NCI-H446 (cell line): ENCODE measurements at places on chromosomes 16 and 17.
A peak's percentile ranks its signal among the peaks of the same experiment; 100 is the strongest.

DNA sequence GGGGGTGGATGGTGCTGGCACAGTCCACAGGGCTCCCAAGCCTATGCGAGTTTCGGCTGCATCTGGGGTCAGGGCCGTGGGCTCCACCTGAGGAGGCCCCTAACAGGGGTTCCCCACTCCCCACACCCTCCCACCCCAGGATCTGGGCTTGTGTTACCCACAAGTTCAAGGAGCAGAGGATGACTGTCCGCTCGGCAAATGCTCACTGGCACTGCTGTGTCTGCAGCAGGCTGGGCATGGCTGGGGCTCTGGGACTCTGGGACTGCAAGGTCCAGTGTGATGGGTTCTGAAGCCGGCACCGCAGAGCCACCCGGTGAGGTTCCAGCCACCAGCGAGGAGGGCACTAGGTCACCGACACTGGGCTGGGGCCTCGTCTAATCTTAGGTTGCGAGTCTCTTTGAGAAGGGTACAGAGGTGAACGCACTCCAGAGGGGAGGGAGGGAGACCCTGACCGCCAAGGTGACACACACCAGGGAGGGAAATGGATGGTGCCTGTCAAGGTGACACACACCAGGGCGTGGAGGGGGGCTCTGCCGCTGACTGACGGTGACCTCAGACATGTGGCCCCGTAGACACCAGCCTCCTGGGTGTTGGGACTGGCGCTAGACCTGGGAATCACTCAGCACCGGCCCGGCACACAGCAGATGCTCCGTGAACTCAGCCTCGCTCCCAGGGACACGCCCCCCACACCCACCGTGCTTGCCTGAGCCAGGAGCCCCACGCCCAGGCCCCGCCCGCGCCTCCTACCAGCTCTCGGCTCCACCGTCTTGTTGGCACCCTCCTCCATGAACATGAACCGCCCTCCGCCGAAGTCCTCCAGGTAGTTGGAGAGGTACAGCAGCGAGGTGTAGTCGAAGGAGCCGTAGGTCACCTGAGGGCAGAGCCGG, 20.5 kb upstream of the HEXD start:
- DNase-seq: no peak

DNA sequence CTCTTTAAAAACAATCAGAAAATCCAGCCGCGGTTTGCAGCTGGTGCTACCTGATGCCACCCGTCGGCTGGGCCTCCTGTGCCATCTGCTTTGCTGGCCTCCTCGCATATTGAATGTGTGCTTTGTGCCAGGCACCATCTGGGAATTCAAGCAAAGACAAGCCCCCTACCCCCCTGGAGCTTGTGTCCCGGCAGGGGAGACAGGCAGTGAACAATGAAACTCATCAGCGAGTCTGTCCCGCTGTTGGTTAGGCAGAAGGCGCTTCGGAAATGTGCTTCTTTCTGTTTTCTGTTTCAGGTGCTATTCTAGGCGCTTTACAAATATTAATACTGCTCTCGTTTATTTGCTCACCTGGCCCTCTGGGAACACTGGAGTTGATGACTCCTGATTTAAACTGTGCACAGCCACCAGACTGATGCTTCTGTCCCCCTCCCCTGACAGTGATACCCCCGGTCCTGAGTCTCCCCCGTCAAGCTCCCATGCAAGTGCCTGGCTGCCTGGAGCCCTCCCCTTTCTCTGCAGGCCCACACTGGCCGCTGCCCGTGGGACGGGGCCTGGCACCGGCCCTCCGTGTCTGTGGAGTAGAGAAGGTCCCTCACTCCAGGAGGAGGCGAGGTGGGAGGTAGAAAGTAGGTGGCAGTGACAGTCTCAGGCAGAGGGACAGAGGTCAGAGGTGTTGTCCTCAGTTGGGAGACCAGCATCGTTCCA, 126.1 kb upstream of the PLCG2 start:
- DNase-seq: peak; percentile 63

GRCh38 chr17:42979511-42980273, at the start of gene PTGES3L:
Gene PTGES3L, minus strand, starts transcription at chr17:42980080. Its CDS starts 27 bp downstream, at chr17:42980053.
- no peak for DNase-seq

DNA sequence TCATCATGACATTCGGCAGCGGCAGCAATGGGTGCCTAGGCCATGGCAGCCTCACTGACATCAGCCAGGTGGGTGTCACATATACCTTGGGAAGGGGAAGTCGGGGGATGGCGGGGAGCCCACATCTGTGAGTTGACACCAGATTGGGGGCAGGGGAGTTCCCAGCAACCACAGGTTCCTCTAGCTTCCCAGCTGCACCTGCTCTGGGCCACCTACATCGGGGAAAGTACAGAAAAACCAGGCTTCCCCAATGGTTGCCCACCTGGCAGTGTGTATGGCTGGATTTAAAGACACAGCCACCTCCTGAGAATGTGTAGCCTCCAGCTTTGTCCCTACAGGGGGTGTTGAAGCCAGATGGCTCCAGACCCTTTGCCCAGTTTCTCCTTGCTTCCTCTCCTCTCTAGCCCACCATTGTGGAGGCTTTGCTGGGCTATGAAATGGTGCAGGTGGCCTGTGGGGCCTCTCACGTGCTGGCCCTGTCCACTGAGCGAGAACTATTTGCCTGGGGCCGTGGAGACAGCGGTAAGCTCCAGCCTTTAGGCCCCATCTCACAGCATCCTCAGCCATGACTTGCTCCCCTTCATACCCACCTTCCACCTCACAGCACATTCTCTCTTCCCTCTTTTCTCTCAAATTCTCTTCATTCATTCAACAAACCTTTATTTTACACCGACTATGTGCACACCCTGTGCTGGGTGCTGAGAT, 5.0 kb upstream of the TRAF4 start:
- no peak for DNase-seq

DNA sequence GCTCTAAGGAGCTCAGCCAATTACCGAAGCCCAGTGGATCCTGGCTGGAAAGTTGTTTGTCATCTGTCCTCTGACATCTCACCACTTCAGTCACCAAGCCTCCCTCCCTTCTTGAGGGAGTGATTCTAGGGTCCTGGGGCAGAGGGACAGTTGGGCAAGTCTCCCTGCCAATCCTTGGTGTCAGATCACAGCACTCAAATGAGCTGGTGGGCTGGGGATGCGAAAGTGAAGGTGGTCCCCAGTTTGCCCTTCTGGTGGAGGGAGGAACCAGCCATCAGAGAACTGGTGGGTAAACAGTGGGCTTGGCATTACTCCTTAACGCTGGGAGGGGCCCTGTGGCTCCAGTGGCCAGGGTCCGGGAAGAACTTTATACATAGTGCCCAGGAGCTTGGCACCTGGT, 4.4 kb upstream of the CALB2 start:
- DNase-seq: no peak

GRCh38 chr16:28213396-28213795, 1.6 kb upstream of the XPO6 start:
- no peak for DNase-seq

- no peak for DNase-seq
Measured at GRCh38 chr16:78034530-78034929, 12.2 kb downstream of the CLEC3A start.

- peak; percentile 47 for DNase-seq
Measured at GRCh38 chr17:81926451-81927151, 934 bp downstream of the MAFG start.

GRCh38 chr17:40354221-40355122, 10.1 kb downstream of the GJD3 start:
- no peak for DNase-seq

DNA sequence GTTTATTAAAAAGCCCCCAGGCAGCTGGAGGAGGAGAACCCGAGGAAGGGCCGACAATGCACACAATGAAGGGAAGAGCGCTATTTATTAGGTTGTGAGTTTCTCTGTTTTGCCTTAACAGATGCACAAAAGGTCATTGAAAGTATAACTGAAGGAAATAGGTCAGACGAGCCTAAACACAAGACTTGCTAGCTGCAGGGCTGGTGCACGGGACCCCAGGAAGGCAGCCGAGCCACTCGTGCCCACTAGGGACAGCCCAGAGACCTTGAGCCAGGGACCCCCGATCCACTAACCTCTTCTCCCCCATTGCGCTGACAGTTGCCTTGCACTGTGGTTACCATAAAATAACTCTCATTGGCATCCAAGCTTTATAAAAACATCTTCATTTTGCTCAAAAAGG, 11.3 kb downstream of the LITAFD start:
- no peak for DNase-seq

DNA sequence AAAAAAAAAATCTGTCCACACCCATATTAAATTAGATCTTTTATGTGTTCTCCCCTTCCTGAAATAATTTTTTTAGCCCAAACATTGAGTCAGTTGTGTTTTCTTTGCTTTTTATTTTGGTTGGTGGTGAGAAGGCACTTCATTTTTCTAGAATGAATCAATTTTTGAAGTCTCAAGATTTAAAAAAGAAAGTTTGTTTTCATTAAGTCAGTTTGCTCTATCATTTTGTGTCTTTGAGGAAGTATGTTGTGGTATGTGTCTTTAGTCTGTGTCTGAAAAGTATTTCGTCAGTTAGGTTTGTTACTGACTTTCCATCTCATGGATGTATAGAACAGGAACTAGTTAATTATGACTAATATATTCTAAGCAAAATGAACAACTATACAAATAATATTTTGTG, 3.8 kb downstream of the IGF2BP1 start:
- DNase-seq: no peak

DNA sequence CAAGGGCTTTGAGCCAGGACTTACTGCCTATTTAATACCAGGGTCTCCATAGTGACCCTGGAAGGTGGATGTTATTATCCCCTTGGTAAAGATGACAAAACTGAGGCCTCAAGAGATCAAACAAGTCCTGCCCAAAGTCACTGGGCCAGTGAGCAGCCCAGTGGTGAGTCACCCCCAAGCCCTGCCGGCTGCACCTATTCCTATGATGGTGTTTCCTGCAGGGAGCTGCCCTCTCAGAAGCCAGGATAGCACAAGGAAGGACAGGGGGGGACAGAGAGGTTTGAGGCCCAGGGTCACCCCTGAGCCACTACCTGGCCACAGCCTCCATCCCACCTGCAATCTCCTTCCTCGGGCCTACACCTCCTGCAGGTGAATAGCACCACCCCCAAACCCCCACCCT, 90.9 kb downstream of the SDK2 start:
- DNase-seq: no peak

GRCh38 chr16:10039220-10040096, 142.8 kb downstream of the GRIN2A start:
- DNase-seq: no peak

GRCh38 chr17:18377437-18378204, at the start of gene EVPLL:
Gene EVPLL, plus strand, starts transcription at chr17:18377778. Its CDS starts 3,160 bp downstream, at chr17:18380938.
- no peak for DNase-seq

- DNase-seq: no peak
Measured at GRCh38 chr16:55499951-55500529, 8.8 kb upstream of the LPCAT2 start.

DNA sequence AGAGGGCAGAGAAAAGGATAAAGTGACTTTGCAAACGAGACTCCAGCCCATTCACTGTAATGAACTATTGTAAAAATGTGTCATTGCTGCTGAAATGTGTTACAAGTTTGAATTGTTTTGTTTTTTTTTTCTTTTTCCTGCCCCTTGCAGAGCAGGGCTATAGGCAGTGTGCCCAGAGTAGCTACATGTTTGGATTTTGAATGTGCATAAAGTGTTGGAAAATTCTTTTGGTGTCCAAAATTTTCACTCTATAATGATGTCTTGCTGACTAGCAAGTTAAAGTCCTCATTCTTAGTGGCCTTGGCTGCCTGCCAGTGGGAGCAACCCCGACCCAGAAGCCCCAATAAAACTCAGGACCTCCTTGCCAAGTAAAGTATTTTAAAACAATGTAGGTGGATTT, 66.5 kb downstream of the IGF2BP1 start:
- no peak for DNase-seq

- peak; percentile 30 for DNase-seq
Measured at GRCh38 chr17:29451121-29451742, 61.1 kb downstream of the TAOK1 start.

DNA sequence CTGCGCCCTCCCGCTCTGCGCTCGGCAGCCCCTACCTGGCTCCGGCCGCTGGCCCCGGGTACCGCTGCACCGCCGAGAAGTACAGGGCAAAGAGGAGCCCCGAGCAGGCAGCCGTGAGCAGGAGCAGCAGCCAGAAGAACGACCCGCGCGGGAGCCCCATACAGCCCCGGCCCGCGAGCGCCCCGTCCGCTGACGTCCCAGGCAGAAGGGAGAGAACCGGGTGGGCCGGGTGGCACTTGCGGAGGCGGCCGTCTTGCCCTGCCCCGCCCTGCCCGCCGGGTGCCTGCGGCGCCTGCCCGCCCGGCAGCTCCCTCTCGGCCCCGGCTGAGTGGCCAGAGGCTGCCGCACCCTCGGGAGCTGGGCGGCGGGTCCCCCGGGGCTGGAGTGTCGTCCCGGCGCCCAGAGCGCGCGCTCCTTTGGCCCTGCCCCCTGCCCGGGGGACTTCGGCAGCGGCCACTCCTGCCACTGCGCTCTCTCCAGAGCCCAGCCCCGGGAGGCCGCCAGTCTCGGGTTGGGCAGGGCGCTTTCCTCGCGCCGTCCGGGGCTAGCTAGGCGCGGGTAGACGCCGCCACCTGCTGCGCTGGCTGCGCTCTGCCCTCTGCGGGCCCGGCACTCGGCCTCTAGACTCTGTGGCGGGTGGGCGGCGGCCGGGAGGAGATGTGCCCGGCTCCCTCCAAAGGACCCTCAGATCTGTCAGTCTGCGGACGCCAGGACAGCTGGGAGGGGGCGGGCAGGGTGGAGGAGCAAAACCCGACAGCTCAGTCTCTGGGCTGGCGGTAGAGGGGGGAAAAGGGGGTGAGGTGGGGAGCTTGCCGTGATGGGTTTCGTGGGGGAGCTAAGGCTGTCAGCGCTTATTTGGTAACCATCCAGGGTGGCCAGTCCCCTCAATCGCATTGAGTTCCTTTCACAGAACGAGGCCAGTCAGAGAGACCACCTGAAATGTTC, at the start of gene ST6GALNAC2:
Gene ST6GALNAC2 (minus strand): TSS at position 212 of the 945 bp plus-strand sequence. CDS start 52 bp downstream, at position 160.
- no peak for DNase-seq

DNA sequence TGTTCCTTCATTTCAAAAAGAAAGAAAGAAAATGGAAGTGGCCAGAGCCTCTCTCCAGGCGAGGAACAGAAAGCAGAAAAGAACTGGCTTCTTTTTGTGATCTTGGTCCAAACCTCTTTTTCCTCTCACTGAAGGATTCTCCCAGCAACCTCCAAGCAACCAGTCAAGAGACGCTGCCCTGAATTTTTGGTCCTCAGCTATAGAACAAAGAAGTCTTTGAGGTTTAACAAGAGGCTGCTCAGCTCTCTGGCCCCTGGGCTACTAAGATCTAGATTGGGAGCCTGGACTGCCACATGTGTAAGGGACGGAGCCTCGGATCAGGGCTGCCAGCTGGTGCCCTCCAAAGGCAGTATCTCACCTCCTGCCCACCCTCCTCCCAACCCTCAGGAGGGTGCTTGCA, 62.6 kb downstream of the AXIN2 start:
- no peak for DNase-seq

DNA sequence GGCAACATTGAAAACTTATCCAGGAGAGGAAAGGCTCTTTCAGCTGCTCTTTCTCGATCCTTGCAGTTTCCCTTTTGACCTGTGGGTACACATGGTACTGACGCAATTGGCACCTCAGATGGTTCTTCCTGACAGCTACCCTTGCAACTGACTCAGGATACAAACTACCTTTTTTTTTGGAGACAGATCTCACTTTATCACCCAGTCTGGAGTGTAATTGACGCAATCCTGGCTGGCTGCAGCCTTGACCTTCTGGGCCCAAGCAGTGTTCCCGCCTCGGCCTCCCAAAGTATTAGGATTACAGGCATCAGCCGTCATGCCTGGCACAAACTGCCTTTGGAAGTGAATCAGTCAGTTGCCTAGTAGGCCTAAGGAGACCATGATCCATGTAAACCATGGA, 607.2 kb downstream of the WWOX start:
- no peak for DNase-seq

GRCh38 chr17:27602721-27603420, 28.1 kb upstream of the LGALS9 start:
- DNase-seq: no peak
